Brain pericyte (primary cell): ENCODE measurements at places on chromosomes 2 and 18.

DNA sequence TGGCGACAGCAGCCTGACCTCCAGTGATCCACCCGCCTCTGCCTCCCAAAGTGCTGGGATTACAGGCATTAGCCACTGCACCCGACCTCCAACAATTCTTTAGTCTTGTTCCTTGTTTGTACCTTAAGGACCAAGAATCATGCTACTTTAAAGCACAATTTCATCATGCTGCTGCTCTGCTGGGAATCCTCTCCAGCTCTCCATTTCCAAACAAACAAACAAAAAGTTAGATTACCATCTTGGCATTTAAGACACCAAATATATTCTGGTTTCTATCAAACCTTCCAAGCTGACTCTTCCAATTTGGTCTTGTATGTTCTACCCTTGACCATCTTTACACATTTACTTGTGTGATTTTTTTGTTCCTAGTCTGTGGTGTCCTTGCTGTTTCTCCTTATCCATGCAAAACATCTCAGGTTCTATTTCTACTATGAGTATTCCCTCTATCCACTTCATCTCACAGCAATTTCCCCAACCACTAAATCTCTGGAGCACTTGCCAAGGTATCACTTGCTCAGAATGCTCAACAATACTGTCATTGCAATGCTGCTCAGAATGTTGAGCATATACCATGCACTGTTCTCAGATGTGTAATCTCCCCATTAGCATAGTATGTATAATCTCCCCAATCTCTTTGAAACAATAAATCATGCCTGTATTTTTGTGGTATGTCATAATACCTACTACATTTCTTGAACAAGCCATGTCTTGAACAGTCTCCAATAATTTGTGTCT lies 73.2 kb upstream of the GALNT5 start:
- no peak for DNase-seq

- DNase-seq = no peak
Measured at GRCh38 chr2:120552800-120553481, 182.7 kb upstream of the GLI2 start.

- no peak for DNase-seq
Measured at GRCh38 chr2:112880091-112880531, 30.9 kb upstream of the IL37 start.

- DNase-seq = no peak
Measured at GRCh38 chr2:144595279-144595678, 75.4 kb upstream of the ZEB2 start.

DNA sequence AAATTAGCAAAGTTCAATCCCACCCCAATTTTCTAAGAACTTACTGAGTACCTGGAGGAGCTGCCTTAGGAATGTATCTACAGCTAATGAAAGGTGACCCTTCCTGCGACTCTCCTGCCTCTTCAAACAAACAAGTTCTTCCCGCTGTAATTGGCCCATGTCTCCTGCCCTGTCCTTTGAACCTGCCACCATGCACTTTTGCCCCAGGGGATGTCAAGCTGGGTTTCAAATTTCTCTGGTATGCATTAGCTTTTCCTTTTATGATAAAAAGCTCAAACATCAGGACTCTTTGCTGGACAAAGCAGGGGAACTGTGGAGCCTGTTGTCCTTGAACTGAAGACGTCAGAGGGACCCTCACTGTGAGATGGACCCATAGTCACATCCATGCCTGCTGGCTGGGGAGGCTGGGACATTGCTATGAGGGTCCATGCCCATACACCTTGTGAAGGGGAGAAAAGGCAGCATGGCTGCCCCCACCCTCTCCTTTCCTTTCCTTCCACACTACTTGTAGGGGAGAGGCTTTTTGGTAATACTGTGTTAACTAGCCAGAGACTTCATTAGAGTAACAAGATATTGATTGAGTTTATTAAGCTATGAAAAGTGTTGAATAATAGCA lies 210.7 kb upstream of the COPS8 start:
- no peak for DNase-seq

- DNase-seq = no peak
Measured at GRCh38 chr2:237434866-237435311, 20.9 kb upstream of the COL6A3 start.

DNA sequence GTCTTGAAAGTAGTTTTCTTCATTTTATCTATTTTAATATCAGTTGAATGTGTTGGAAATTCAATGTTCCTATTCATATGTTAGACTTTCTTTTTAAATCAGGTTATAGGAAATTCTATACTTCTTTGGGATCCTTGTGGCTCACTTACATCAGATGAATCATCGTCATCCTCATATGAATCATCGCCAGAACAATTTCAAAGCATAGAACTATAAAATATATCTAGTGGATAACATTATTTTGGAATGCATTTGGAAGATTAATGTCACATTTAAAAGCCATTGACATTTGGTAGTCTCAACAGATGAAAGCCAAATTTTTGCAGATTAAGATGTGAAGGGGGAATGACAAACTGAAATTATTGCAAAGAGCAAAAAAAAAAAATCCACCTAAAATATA lies 94.1 kb downstream of the FAM161A start:
- DNase-seq = no peak

GRCh38 chr18:38883111-38883510 lies 1317.5 kb upstream of the CELF4 start:
- DNase-seq = no peak

DNA sequence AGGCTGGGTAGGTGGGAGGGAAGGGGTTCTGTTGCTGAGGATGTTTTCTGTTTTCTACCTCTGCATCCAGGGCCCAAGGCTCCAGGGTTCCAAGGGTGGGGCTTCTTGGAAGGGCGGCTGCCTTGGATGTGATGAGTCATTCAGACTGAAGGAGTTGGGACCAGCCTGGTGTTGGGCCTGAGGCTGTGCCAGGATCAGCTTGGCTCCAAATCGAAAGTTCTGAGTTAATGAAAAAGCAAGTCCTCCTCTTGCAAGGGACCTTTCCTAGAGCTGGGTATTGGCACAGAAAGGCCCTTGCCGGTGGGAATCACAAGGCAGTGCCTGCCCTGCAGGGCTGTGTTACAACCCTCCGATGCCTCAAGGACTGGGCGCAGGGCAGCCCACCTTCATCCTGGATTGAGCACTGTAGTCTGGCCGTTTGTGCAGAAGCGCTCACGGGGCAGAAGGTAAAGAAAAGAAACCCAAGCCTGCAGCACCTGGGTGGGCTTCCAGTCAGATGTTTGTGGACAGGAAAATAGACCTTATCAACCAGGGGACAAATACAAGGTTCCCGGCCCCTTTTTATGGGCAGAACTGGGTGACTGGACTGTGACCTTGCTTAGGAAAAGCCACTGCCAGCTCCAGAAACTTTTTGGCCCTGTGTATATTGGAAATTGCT lies 52.5 kb upstream of the MCFD2 start:
- no peak for DNase-seq

DNA sequence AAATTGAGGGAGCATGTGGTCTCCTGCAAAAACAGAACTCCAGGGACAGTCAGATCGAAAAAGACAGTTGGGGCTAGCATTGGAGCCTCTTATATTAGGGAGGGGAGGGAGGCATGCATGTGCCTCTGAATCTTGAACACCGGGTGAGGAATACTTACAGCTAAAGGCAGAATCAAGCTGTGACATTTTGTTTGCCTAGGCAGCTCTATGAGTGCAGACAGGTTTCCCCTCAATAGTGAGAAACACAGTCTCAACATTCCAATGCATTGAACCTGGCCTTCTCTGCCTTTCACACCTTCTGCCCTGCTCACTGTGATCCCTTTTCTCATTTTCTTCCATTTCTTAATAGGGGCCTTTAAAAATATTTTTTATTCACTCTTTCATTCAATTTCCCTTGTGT lies 140.4 kb downstream of the THSD7B start:
- no peak for DNase-seq

- DNase-seq = no peak
Measured at GRCh38 chr2:23002234-23002633, 382.7 kb upstream of the KLHL29 start.

DNA sequence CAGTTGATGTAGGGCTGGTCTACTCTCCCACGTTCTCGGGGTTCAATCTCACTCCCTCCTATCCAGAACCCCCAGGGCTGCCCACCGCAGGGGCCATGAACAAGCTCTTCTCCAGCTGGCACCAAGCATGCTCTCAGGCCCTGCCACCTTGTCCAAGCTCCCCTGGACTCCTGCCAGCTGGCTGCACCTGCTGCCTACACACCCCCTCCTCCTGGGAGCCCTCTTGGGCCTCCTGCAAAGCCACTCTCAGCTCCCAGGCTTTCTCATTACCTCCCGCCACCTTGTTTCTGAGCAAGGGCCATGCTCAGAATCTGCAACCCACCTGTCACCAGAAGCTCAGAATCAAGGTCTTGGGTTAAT lies 56.0 kb downstream of the HDAC4 start:
- no peak for DNase-seq

DNA sequence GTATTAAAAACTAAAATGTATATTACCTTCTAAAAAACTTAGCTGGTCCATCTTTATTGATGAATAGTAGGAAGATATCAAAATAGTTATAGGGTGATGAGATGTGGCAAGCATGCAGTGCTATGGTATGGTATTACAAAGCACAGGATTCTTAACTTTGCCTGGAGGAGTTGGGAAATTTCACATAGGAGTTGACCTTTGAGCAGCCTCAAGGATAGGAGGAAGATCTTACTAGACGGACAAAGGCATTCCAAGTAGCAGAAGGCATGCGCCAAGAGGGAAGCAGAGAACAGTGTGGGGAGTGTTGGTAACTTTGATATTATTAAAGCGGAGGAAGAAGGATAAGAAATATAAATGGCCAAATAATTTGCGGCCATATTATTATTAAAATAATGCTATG lies 60.0 kb downstream of the TTC21B start:
- DNase-seq = no peak

- no peak for DNase-seq
Measured at GRCh38 chr18:71021030-71021362, 732.2 kb downstream of the SOCS6 start.

DNA sequence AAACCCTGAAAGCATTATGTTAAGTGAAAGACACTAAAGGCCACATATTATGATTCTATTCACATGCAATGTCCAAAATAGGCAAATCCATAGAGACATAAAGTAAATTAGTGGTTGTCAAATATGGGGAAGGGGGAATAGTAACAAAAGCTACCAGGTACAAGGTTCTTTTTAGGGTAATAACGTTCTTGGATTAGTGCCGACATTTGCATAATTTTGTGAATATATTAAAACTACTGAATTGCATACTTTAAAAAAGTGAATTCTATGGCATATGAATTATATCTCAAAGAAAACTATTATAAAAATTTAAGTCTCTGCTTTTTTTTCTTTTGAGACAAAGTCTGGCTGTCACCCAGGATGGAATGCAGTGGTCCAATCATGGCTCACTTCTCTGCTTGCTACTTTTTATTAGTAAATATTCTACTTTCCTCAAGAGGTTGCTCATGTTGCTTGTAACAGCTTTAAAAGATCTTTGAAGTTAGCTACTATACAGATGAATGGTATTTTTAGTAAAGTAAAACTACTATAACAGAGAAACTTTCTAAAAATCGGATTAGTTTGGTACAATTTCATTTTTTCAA lies 2.5 kb downstream of the SESTD1 start:
- DNase-seq = no peak

DNA sequence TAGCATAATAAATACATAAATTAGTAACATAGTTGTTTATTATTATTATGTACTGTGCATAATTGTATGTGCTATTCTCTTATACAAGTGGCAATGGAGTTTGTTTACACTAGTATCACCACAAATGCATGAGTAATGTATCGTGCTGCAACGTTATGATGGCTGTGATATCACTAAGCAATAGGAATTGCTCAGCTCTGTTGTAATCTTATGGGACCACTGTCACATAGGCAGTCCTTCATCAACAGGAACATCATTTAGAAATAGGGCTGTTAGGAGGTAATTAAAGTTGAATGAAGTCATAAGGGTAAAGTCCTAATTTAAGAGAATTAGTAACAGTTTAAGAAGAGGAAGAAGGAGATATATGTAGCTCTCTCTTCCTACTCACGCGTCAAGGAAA lies 33.8 kb downstream of the TEX51 start:
- no peak for DNase-seq

GRCh38 chr2:172093416-172094293 lies 8.3 kb downstream of the DLX1 start:
- DNase-seq = no peak

DNA sequence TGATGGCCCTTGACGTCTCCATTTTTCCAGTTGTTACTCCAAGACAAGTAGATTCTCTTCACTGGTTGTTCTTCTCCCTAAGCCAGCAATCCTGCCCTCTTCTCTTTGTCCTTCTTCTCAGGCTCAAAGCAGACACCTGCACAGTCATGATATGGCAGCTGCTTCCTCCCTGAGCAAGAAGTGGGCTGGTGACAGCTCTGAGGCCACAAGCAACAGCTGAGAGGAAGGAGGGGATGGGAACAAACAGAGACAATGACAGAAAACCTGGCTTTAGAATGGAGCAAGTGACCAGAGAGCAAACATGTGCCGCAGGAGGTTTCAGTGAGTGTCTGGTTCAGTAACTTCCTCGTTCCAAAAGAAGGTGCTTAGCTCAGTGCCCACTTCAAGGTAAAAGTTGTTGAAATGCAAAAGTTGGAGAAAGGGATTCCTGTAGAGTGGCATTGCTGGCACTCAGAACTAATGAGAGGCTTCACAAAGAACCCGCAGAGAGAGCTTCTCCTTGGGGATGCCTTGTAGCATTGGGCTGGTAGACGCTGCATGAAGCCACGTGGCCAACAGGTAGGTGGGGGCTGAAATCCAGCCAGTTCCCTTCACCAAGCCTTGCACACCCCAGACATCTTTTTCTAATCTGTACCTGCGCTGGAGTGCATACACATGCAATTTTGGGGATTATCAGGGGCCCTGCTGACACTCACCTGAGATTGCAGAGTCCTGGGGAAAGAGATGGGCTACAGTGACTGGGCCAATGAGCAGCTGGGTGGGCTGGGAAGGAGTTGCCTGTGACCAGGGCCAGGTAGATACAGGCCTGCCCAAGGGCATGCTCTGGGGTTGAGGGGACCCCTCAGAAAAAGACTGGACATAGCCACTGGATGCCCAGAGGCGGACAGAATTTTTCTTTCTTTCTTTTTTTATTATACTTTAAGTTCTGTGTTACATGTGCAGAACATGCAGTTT lies 153.3 kb upstream of the RAB12 start:
- no peak for DNase-seq

- no peak for DNase-seq
Measured at GRCh38 chr18:52979892-52980291, 639.9 kb downstream of the DCC start.

- no peak for DNase-seq
Measured at GRCh38 chr18:36199691-36200295, 12.5 kb downstream of the MOCOS start.

DNA sequence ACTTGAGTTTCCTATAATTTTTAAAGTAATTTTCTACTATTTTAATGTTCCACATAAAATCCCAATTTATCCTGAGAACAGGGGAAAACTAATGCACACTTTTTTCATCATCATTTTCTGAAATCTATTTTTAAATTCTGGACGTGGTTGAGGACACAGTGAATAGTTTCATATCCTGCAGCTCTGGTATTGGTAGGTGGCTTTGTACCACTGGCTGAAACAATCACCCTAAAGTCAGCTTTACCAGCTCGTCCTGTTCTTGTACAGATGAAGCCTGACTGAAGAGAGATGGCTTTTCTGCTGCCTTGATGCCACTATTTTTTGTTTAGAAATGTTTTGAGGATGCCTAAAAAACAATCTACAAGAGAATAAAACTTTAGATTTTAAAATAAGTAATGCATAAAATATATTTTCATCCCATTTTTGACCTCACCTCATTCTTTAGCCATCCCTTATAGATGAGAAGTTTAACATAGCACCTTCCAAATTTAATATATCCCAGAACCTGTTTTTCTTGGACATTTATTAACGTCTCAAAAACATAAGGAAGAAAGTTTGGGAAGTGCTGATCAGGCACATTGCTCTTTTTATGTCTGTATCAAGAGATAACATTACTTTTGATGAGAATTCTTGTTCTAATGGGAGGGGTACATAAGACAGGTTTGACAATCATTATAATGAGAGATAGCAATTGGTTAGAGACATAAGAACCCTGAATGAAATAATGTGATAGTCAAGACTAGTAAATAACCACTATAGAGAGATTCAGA lies 80.9 kb downstream of the GALNT1 start:
- no peak for DNase-seq
